Stimulated activated CD4-positive, alpha-beta T cell treated with anti-CD3 and anti-CD28 coated beads, Interleukin-4, amount 100 ng/mL, for 1 hour (primary cell): ENCODE measurements at places on chromosomes 7 and 10.

DNA sequence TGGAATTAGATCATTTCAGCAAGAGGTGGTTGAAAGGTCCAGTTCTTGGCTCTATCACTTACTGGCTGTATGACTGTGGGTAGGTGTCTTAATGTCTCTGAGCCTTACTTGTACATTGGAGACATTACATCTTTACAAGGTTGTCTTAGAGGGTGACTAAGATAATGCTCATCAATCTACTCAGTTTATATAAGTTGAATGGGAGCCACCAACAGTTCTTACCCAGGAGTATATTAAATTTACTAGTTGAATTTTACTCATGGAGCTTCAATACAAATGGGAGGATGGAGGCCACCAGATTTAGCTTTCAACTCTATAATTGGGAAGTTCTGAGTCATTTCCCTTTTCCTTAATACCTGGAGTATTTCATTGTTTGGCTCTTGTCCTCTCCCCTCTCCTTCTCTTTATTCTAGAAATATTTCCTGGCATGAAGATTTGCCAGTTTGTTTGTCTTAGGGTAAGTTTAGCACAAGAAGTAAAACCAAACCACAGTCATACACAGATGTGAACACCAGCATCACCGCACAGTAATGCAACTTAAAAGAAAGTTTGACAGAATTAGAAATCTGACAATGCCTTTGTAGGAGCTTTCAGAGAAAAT, 222.8 kb downstream of the LRMDA start:
- no peak for DNase-seq

GRCh38 chr7:7817748-7818147, 99.3 kb upstream of the RPA3 start:
- DNase-seq = no peak

DNA sequence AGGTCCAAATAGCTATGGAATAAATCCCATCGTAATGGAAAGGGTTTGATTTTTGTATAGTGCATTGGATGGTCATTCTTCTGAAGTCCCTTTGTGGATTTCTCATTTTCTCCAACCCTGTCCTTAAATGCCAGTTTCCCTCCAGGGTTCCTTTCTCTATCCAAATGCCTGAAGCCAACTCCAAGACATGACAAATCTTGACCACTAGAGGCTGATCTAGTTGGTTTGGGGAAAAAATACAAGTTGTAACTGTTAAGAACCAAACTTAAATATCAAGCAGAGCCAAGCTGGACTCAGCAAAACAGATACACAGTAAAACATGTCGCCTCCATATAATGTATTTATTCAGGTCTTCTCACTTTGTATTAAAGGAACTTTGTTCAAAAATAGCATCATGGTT, 28.7 kb downstream of the FRMD4A start:
- DNase-seq = no peak

- no peak for DNase-seq
Observed at GRCh38 chr7:2245883-2246675, 4.1 kb downstream of the NUDT1 start.

DNA sequence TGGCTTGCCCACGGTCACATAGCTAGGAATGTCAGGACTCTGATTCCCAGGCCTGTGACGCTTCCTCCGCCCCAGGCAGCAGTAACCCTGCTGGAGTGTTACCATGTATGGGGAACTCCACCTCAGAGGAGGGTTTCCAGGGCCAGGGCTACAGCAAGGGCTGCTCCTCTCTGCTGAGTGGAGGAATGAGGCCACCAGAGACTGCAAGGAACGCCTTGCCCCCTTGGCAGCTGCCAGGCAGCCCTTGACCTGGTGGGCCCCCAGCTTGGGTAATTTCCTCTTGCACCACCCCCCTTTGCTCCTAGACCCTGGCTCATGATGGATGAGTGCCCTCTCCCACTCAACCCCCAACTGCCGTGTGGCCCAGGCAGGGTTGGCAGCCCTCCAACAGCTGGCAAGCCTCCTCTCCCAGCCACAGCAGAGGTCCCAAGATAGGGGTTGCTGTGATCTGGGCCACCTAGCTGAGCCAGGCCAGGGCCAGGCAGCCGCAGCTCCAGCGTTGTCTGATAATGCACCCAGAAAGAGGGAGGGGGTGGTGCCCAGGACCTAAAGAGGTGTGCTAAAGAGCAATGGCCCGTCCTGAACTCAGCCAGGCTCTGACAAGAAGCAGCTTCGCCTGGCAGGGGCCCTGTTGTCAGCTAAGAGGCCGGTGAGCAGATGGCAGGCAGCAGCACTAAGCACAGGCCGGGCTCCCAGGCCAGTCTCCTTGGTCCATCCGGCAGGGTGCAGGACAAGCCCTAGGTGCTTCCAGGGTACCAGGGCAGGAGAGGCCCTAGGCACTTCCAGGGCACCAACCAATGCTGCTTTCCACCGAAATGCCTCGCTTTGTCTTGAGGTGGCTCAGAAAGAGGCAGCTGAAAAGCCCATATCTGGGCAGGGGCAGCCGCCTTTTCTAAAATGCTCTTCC, 35.4 kb downstream of the DRGX start:
- no peak for DNase-seq

GRCh38 chr7:760006-760405, 32.9 kb upstream of the PRKAR1B start:
- DNase-seq = no peak

GRCh38 chr10:124601431-124602120, 140.0 kb downstream of the LHPP start:
- DNase-seq = no peak
